Smooth muscle cell of trachea (primary cell): ENCODE measurements at places on chromosomes 12 and 14. TPM values are rescaled to one million over a fixed set of nuclear protein-coding genes. Genes with fewer than 3 reads are reported as not detected.

CFAP54 gene
- total RNA-seq = 2.8 and 3.1 TPM in 2 replicates

ZNF705A gene
- total RNA-seq = not detected in 2 replicates

LYZ gene
- total RNA-seq = not detected in 2 replicates

DIP2B gene
- total RNA-seq = 25.3 and 27.9 TPM in 2 replicates

CLEC1A gene
- not detected in 2 replicates for total RNA-seq

ARHGEF25 gene
- 24.4 and 51.1 TPM in 2 replicates for total RNA-seq

CCDC175 gene
- total RNA-seq = not detected in 2 replicates

SERPINA12 gene
- total RNA-seq = not detected in 2 replicates

TM7SF3 gene
- 75.5 and 110 TPM in 2 replicates for total RNA-seq

RAD9B gene
- 0.29 and 0.83 TPM in 2 replicates for total RNA-seq

GRIP1 gene
- total RNA-seq = 0.73 TPM in 1 of 2 replicates, not detected in the other

FLRT2 gene
- total RNA-seq = 6.4 and 15.5 TPM in 2 replicates

GLS2 gene
- under 0.01 and 0.73 TPM in 2 replicates for total RNA-seq

ITGA7 gene
- 55.0 and 68.8 TPM in 2 replicates for total RNA-seq

CD27 gene
- total RNA-seq = 0.17 TPM in 1 of 2 replicates, not detected in the other

ESRRB gene
- total RNA-seq = under 0.01 TPM in 1 of 2 replicates, not detected in the other

CRIP1 gene
- 1.3 and 2.5 TPM in 2 replicates for total RNA-seq

LPAR5 gene
- not detected in 2 replicates for total RNA-seq

WDR89 gene
- 6.6 and 9.2 TPM in 2 replicates for total RNA-seq

KDM5A gene
- 63.8 and 71.4 TPM in 2 replicates for total RNA-seq

SPRING1 gene
- total RNA-seq = 20.2 and 37.5 TPM in 2 replicates

KLRK1 gene
- total RNA-seq = 0.29 TPM in 1 of 2 replicates, not detected in the other

PPP4R4 gene
- total RNA-seq = 0.44 and 2.8 TPM in 2 replicates

KCNH5 gene
- total RNA-seq = 2.3 and 2.9 TPM in 2 replicates

RHEBL1 gene
- 0.15 TPM in 1 of 2 replicates, not detected in the other for total RNA-seq

USP44 gene
- 10.2 and 18.7 TPM in 2 replicates for total RNA-seq

SLC5A8 gene
- not detected in 2 replicates for total RNA-seq

CLEC1B gene
- total RNA-seq = not detected in 2 replicates
